Activated CD8-positive, alpha-beta memory T cell treated with anti-CD3 and anti-CD28 coated beads, Interleukin-2, amount 50 U/mL, for 4 hours (primary cell): ENCODE measurements at places on chromosomes 5 and 9.

- no peak for DNase-seq
These were observed 23.1 kb downstream of the CXXC5 start for GRCh38 chr5:139671096-139671841.

- no peak for DNase-seq
These were observed 169.0 kb downstream of the CDH6 start for GRCh38 chr5:31362529-31362900.

GRCh38 chr5:116395226-116395625 lies 179.4 kb downstream of the SEMA6A start:
- DNase-seq, result no peak

DNA sequence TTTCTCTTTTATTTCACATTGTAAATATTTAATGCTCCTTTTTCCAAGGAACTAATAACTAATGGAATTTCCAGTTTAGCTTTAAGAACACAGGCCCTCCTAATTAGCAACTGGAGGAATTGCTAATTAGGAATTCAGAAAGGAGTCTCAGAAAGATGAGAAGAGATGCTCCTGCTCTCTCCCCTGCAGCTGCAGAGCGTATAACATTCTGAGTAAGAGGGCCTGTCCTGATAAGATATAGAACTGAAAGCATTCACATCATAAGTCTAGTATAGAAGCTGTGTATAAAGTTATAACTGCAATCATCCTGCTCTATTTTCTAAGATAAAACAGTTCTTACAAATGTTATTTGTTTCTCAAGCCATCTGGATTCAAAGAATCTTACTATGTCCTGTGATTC lies 83.2 kb downstream of the DTWD2 start:
- DNase-seq, result no peak

DNA sequence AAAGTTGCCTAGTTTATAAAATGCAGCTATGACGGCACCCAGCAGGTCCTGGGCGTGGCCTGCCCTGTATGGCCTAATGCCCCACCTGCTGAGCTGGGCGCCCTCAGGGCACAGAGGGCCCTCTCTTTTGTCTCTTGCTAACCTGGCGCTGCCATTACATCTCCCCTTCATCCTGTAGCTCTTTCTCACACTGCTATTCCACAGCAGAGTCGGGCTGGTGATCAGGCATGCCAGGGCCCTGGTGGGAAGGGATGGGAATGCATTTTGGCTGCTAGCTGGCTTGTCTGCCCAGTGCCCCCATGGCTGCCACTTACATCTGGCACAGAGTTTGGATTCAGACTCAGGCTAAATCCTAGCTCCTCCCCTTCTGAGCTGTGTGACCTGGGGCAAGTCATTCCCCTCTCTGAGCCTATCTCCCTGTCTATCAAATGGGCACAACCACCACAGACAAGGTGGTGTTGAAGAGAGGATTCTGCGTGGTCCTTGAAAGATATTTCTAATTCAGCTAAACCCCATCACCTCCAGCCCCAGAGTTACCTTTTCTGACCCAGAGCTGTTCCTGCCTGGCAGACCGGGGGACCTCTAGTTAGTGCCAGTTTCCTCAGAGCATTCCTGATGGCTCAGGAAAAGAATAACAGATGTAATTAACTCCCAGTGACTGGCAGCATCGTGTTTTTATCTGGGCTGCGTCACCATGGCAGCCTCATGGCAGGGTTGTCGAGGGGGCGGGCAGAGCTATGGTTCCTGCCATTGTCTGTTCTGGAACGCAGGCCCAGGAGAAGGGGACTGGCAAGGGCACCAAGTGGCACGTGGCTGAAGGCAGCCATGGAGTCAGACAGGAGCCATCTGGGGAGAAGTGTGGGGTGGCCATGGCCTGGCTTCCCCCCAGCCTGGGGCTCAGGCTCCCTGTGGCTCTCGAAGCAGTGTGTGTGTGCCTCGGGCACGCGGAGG lies 6.3 kb downstream of the PRR7 start:
- DNase-seq, result no peak
